ENCODE measurements at places on chromosomes 11 and 22.

GRCh38 chr11:81569999-81570398 is 1163.7 kb downstream of the FAM181B start:
- no peak for DNase-seq

- no peak for DNase-seq
Observed at GRCh38 chr11:64321026-64321425, 3.1 kb downstream of the PRDX5 start.

- no peak for DNase-seq
Observed at GRCh38 chr11:65934014-65934413, 11.3 kb upstream of the TSGA10IP start.

DNA sequence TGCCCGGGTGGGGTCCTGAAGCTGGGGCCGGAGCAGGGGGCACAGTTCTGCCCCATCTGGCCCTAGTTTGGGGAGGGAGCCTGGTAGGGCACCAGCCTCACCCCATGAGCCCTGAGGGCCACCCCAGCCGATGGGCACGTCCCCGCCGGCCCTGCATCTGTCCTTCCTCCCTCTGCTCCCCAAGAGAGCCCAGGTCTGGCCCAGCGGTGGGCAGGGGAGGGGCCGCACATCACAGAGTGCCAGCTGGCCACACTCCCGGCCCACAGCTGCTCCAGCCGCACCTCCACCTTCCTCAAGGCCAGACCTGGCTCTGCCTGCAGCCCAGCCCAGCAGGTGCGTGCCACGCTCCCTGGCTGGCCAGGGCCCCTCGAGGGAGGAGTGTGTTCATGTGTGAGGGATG is 21.6 kb downstream of the BRSK2 start:
- no peak for DNase-seq

GRCh38 chr22:20438678-20439492 is 1.3 kb upstream of the SCARF2 start:
- DNase-seq: no peak

DNA sequence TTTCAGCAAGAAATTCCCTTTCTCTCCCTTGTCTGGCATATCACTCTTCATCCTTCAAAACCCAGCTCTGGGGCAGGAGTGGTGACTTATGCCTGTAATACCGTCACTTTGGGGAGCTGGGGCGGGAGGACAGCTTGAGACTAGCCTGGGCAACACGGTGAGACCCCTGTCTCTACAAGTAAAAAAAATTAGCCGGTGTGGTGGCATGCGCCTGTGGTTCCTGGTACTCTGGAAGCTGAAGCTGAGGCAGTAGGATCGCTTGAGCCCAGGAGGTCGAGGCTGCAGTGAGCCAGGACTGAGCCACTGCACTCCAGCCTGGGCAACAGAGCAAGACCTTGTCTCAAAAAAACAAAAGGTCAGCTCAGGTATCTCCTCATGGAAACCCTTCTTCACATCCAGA is 1.4 kb upstream of the RCE1 start:
- no peak for DNase-seq

- no peak for DNase-seq
Observed at GRCh38 chr11:111502611-111503010, 9.6 kb downstream of the BTG4 start.

Data from HTR-8/SVneo (cell line).